Activated T-helper 2 cell treated with anti-CD3 and anti-CD28 coated beads, Interferon-gamma antibody, Interleukin-2, Interleukin-4, amounts not matched to agents 10 μg/mL and 5 μg/mL and 100 μg/mL, durations not matched to agents 14 hours and 24 hours and 36 hours (primary cell): ENCODE measurements at places on chromosomes 2 and 18. TPM values are rescaled to one million over a fixed set of nuclear protein-coding genes. Genes with fewer than 3 reads are reported as not detected.

- no peak overlapping the region for H3K27ac ChIP-seq
- no peaks in the 10 kb centered on the region for H3K4me1 ChIP-seq
- H3K36me3 ChIP-seq: no peaks in the 10 kb centered on the region
- H3K27me3 ChIP-seq: no peaks in the 10 kb centered on the region
Observed at GRCh38 chr2:212193056-212193455, 345.5 kb downstream of the ERBB4 start.

DNA sequence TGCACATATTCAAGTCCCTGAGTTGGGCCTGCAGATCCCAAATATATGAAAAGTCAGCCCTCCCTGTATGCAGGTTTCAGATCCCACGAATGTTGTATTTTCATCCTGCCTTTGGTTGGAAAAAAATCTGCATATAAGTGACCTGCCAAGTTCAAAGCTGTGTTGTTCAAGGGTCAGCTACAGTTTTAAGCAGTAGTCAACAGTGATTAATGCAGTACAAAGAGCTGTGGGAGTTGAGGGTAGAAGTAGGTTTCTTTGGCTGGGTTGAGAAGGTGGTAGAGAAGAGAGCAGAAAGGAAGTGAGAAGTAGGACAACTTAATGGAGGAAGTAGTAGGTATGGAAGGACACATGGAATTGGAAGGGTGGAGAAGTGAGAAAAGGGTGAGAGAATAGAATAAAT is 127.9 kb downstream of the ANKRD44 start:
- H3K27ac ChIP-seq: peak overlapping the region; percentile 1
- DNase-seq: no peak
- H3K36me3 ChIP-seq: peaks cover 58% of the 10 kb centered on the region
- peaks cover 34% of the 10 kb centered on the region for H3K4me1 ChIP-seq
- no peak overlapping the region for H3K4me3 ChIP-seq

GRCh38 chr2:7270011-7270431 is 352.8 kb downstream of the RNF144A start:
- H3K27me3 ChIP-seq: peaks cover 1% of the 10 kb centered on the region
- no peaks in the 10 kb centered on the region for H3K36me3 ChIP-seq
- H3K4me3 ChIP-seq: no peak overlapping the region

Gene LIMS3
- not detected in 2 replicates for total RNA-seq

Gene PIEZO2
- not detected in 2 replicates for total RNA-seq
